Large intestine (tissue), 12 donors: ENCODE measurements at places on chromosomes 2 and 18.

DNA sequence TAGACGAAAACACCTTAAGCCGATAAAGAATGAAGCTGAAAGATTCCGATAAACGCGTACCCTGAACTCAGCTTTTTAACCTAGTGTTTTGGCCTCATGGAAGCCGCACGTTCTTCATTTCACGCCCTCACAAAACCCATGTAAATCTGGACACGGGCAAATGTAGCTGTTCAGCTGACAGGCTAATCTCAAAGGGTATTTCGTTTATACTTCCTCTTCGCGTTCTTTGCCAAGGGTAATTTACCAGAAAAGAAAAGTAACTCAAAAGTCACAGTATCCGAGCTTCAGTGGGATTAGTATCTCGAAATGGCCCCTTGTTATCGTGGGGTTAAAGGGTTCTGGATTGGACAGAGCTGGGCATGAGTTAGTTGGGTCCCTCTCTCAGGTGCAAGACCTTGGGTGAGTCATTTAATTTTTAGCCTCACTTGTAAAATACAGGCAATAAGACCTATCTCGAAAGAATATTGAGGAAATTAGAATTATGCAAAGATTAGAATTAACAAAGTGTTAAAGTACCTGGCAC, 22.0 kb upstream of the STPG4 start:
- no peaks in the 10 kb centered on the region for H3K27me3 ChIP-seq
- no peak for DNase-seq
- H3K27ac ChIP-seq: peak overlapping the region; percentile 99
- peaks cover 13% of the 10 kb centered on the region for H3K4me1 ChIP-seq
- H3K36me3 ChIP-seq: peaks cover 4% of the 10 kb centered on the region
- peak overlapping the region; percentile 99 for H3K4me3 ChIP-seq

DNA sequence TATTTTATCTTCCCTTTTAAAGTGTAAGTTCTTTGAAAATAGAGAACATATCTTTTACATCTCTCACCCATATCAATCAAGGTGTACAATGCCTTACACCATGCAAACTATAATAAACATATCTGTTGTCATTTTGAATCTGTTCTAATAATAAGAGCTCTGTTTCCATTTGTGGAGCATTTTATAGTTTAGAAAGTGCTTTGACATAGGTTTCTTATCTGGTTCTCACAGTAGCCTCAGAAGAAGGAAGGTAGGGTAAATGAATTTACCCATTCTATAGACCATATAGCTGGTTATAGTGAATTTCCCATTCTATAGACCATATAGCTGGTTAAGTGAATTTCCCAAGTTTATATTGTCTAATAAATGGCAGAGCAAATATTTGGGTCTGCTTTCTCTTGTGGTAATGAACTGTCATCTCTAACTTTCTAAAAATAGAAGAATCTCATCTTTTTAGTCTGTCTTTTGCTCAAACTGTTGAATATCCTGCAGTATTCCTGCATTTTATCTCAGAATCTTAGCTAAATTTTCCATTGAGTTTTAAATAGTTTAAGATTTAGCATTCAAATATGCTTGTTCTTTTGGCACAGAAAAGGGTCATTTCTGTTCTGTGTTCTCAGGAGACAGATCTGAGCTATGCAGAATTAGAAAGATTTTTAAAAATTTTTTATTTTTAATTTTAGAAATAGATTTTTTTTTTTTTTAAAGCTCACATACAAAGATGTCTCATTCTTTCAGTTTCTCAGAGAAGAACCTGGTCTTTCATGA, 80.7 kb upstream of the STON1 start:
- no peaks in the 10 kb centered on the region for H3K27me3 ChIP-seq
- no peak overlapping the region for H3K4me3 ChIP-seq
- H3K4me1 ChIP-seq: peaks cover 15% of the 10 kb centered on the region
- H3K36me3 ChIP-seq: peaks cover 17% of the 10 kb centered on the region

DNA sequence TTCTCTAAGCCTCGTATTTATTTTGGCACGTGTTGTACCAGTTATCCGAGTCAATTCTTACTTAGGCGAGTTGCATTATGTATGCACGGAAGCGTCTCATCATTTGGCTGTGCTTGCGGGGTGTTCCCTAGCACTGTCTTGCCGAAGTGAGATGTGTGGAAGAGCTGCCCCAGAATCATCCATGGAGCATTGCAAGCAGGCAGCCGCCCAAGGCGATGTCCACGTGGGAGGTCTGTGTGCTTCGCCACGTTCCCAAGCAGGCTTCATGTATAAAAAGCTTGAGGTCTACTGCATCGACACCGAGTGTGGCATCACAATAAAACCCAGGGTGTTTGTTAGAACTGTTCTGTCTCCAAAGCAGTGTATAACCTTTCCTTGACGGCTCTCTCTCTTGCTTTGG, 849.9 kb downstream of the DCDC2C start:
- H3K4me1 ChIP-seq: no peaks in the 10 kb centered on the region
- peak; percentile 15 for DNase-seq
- no peaks in the 10 kb centered on the region for H3K27me3 ChIP-seq
- no peak overlapping the region for H3K4me3 ChIP-seq
- H3K27ac ChIP-seq: no peak overlapping the region

DNA sequence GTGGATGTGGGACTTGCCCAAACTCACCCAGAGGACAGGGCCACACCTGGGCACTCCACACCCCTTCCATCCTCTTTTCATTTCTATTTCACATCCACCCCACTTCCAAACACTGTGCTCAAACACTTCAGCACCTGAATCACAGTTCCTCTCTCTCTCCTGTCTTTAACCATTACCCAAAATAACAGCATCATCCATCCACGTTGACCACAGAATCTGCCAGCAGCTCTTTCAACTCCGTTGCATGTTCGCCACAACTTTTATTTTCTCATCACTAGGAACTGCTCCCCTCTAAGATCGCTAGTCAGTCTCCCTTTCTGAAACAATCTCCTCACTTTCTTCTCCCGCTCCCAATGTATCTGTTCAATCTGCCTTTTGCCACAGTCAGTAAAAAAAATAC, 121.6 kb upstream of the HNRNPA3 start:
- H3K27ac ChIP-seq: no peak overlapping the region
- no peaks in the 10 kb centered on the region for H3K36me3 ChIP-seq
- DNase-seq: no peak
- no peaks in the 10 kb centered on the region for H3K27me3 ChIP-seq

- no peaks in the 10 kb centered on the region for H3K36me3 ChIP-seq
- H3K27ac ChIP-seq: no peak overlapping the region
- H3K4me1 ChIP-seq: no peaks in the 10 kb centered on the region
- no peak for DNase-seq
- no peak overlapping the region for H3K4me3 ChIP-seq
- H3K27me3 ChIP-seq: no peaks in the 10 kb centered on the region
Observed at GRCh38 chr18:6610466-6610865, 119.0 kb upstream of the ARHGAP28 start.

DNA sequence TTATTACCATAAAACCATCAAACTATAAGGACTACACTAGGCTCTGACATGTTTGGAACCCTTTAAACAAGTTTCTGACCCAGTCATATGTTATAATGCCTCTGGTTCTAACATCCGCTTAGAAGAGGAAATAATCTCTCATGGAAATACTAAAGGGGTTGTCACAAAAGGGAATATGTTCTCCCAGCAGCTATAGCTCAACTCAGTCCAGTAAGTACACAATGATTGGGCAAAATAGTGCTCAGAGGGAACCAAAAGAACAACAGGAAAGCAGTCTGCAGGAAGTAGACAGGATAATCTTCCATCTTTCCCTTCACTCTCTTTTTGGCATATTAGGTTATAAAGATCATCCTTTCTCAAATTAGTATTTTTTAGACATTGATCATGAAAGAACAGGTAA, 4.3 kb downstream of the SRBD1 start:
- peaks cover 12% of the 10 kb centered on the region for H3K36me3 ChIP-seq
- no peaks in the 10 kb centered on the region for H3K27me3 ChIP-seq
- H3K4me3 ChIP-seq: no peak overlapping the region

DNA sequence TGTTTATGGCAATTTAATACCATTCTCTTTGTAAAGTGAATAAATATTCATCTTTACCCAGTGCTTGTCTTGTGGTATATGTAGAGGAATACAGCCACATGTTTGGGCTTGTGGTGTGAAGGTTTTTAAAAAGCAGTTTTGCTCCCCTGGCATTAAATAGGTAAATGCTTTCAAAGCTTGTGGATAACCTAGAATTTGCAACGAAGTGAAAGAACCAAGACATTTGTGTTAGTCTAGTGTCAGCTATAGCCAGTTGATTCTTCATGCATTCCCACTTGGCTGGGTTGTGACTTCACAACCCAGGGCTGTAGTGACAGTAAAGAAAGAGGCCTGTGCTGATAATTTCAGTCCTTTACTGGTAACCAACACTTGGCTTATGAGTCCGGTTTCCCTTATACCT, 32.9 kb upstream of the TOGARAM2 start:
- peaks cover 47% of the 10 kb centered on the region for H3K36me3 ChIP-seq
- H3K27me3 ChIP-seq: no peaks in the 10 kb centered on the region
- no peak overlapping the region for H3K4me3 ChIP-seq
- H3K4me1 ChIP-seq: no peaks in the 10 kb centered on the region

DNA sequence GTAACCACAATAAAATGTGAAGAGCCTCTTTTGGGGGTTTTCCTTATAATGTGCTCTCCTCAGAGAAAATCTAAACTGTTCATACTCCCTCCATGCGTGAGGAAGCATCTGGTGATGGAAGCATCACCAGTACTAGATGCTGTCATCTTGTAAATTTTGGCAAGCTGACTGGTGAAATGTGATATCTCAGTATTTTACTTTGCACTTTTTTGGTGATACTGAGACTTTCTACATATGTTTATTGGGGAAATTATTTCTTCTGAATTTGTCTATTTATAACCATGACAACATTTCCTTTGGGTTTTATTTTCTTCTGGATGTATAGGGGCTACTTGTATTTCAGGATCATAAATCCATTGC, 95.9 kb upstream of the DLGAP1 start:
- no peak overlapping the region for H3K4me3 ChIP-seq
- no peaks in the 10 kb centered on the region for H3K27me3 ChIP-seq
- no peaks in the 10 kb centered on the region for H3K36me3 ChIP-seq

- H3K27ac ChIP-seq: no peak overlapping the region
- no peaks in the 10 kb centered on the region for H3K27me3 ChIP-seq
- no peak overlapping the region for H3K4me3 ChIP-seq
Observed at GRCh38 chr2:12005886-12006681, 259.7 kb downstream of the LPIN1 start.

- H3K27ac ChIP-seq: no peak overlapping the region
- H3K27me3 ChIP-seq: no peaks in the 10 kb centered on the region
- H3K36me3 ChIP-seq: peaks cover 68% of the 10 kb centered on the region
- DNase-seq: no peak
- no peaks in the 10 kb centered on the region for H3K4me1 ChIP-seq
Observed at GRCh38 chr2:667332-667999, 9.7 kb downstream of the TMEM18 start.

GRCh38 chr2:41621563-41621962, 426.3 kb upstream of the PKDCC start:
- no peaks in the 10 kb centered on the region for H3K4me1 ChIP-seq
- no peaks in the 10 kb centered on the region for H3K36me3 ChIP-seq
- no peak overlapping the region for H3K4me3 ChIP-seq
- H3K27ac ChIP-seq: no peak overlapping the region
- H3K27me3 ChIP-seq: no peaks in the 10 kb centered on the region
- no peak for DNase-seq

DNA sequence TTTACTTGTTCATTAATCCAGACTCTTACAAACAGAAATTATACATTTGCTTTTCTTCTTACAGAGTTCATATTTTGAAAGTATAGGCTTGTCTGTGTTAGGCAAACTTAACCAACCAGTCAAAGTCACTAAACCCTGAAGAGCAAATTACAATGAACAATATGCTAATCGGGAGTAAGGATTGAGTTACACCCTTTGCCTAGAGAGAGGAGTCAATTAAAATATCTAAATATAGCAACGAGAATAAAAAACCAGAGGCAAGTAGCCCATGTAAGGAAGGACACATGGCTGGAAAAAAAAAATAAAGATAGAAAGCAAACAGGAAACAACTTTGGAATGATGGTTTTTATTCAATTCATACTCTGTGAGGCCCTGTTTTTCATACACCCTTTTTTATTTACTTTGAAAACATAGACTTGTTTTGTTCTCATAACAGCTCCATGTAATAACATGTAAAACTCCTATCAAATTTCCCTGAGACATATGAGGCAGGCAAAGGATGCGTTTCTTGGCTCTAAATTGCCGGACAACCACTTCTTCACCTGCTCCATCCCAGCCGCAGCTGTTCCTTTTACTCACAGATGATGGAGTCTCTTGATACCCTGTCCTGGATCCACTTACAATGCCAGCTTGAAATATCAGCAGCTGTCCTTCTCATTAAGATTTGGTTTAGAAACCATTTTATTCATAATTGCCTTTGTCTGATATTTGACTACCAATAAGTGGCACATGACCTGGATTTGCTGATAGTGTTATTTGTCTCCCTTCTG, 767.7 kb upstream of the GCFC2 start:
- H3K27me3 ChIP-seq: no peaks in the 10 kb centered on the region
- no peak overlapping the region for H3K27ac ChIP-seq
- H3K4me3 ChIP-seq: no peak overlapping the region
- H3K4me1 ChIP-seq: no peaks in the 10 kb centered on the region

DNA sequence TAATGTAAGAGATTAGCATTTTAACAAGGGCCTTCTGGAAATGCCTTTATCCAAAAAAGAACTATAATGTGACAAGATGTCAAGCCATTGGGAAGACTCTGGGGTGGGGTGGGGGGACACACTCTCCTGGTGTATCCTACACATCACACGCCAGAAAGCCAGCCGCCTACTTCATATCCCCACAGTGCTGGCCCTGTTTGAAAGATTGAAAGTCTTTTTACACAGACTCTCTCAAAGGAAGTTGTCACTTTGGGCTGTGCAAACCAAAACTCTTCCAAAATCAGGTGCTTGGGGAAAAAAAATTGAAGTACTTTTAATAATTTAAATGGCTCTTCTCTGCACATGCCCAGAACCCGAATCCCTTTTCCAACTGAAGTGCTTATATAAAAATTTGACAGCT, 666.7 kb downstream of the BCL11A start:
- H3K27ac ChIP-seq: no peak overlapping the region
- H3K27me3 ChIP-seq: no peaks in the 10 kb centered on the region
- H3K36me3 ChIP-seq: no peaks in the 10 kb centered on the region
- H3K4me1 ChIP-seq: no peaks in the 10 kb centered on the region

DNA sequence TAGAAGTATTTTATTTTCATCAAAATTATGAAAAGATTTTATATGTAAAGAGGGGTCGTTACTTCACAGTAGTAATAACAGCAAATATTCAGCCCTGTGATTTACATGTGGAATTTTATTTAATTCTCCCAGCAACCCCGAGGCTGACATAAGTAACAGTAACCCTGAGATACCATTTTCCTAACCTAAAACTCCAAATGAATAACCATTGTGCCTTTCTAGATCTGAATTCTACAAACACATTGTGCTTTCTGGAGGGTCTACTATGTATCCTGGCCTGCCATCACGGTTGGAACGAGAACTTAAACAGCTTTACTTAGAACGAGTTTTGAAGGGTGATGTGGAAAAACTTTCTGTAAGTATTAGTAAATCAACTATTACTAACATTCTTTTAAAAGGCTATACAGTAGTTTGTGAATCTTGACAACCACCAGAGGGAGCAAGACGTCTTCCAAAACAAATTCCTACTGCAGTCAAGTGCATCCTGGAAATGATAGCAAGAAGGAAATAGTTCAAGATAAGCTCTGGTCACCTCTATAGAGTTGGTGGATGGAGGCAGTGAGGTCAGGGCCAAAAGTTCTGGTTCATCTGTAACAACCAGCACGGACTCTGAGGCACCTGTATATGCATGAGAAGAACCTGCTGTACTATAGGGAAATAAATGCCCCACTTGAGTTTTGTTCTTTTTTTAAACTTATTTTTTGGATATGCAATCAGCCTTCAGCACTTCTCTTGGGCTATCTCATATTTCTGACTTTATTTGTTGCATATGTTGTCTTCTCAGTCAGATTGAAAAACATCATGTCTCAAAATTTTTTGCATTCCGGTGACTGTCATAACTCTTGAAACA, 37.4 kb downstream of the ACTR2 start:
- peaks cover 49% of the 10 kb centered on the region for H3K36me3 ChIP-seq
- DNase-seq: peak; percentile 80
- H3K4me1 ChIP-seq: no peaks in the 10 kb centered on the region
- no peaks in the 10 kb centered on the region for H3K27me3 ChIP-seq
- no peak overlapping the region for H3K4me3 ChIP-seq
- H3K27ac ChIP-seq: no peak overlapping the region
